ENCODE measurements at places on chromosomes 2 and 18. TPM values are rescaled to one million over a fixed set of nuclear protein-coding genes. Genes with fewer than 3 reads are reported as not detected.

Gene MAP3K19
- total RNA-seq, result not detected

Gene SEMA4C
- 29.7 TPM for total RNA-seq

DNA sequence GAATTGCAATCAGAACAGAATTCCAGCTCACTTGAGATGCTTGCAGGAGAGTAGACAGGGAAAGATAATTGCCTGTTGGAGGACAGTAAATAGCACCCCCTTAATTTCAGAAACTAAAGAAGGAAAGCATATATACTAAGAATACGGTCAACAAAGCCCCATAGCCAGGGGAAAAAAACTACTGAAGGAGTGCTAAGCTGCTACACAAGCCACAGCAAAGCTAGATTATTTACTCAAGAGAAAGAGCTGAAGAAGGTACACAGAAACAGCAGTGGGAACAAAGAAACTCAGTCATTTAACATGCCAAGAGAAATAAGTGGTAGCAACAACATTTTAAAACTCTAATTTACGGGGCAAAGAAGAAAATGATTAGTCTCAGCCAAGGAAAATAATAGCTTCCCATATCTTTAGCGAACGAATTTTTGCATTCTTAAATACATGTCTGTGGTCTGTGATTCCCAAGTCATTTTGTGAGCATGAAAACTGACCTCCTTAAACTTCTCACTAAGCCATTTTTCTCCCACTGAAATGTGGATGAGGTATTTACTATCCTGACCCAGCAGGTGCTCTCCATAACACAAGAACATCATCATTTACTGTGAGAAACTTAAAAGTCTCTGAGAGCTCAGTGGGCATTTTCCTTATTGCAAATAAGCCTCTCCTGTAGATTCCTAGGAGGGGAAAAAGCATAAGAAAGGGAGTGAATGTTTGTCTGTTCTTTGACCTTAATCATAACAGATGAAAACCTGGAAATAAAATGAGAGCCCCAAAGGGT lies 196.0 kb downstream of the PAX3 start:
- no peak for DNase-seq

GRCh38 chr2:230684270-230685168 lies 28.1 kb upstream of the CAB39 start:
- no peak for DNase-seq

DNA sequence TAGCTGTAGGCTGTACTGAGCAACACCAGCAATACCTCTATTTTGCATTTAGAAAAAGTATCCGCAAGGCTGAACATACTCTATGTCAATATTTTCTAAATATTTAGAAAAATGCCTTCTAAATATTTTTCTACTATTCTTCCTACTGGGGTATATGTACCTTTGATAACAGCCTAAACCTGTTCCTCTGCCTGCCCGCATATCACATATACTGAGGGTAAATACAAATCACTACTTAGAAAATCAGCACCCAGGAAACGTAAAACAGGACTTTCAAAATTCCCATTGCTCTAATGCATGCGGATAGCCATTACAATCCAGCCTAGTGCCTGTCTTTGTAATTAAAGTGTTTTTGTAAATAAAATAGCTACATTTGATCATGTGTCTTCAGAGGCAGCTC lies 56.1 kb downstream of the NCKAP5 start:
- DNase-seq, result no peak

DNA sequence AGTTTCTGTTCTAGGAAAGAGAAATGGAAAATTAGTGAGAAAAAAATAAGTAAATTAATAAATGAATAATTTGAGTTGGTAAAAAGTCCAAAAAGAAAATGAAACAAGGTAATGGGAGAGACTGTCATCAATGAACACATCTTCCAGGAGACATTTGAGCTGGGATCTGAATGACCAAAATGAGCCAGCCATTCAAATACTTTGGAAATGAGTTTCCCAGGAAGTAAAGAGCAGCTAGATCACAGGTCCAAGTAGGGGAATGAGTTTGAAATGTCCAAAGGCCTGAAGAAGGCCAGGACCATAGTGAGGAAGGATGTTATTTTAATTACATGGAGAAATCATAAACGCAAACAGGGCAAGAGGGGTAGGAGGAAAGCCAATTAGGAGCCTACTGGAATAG lies 6.6 kb upstream of the DNAH7 start:
- no peak for DNase-seq

- DNase-seq, result no peak
These were observed 97.3 kb upstream of the ST6GAL2 start for GRCh38 chr2:106983305-106983704.
